ENCODE measurements at places on chromosomes 7 and 10.

DNA sequence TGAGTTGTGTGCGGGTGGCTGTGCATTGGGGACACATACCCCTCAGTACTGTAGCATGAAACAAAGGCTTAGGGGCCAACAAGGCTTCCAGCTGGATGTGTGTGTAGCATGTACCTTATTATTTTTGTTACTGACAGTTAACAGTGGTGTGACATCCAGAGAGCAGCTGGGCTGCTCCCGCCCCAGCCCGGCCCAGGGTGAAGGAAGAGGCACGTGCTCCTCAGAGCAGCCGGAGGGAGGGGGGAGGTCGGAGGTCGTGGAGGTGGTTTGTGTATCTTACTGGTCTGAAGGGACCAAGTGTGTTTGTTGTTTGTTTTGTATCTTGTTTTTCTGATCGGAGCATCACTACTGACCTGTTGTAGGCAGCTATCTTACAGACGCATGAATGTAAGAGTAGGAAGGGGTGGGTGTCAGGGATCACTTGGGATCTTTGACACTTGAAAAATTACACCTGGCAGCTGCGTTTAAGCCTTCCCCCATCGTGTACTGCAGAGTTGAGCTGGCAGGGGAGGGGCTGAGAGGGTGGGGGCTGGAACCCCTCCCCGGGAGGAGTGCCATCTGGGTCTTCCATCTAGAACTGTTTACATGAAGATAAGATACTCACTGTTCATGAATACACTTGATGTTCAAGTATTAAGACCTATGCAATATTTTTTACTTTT is 1.8 kb downstream of the DDIT4 start:
- no peak for DNase-seq

DNA sequence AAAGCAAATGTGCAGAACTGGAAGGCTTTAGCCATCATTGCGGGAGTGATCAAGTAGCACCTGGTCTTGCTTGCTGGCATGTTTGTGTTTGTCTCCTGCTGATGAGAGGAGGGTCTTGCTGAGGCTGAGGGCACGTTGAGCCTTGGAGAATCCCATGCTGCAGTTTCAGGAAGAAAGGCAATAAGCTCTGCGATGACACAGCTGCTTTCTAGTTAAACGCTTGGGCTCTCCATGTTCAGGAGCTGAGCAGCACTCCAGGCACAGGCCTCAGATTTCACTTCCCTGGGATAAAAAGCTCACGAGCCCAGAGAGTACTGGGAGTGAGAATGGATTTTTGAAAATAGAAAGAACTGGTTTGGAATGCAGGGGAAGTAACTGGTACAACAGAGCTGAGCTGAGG is 100.8 kb downstream of the LRRC18 start:
- no peak for DNase-seq

GRCh38 chr7:3964980-3965606 is 664.0 kb downstream of the SDK1 start:
- no peak for DNase-seq

- DNase-seq = no peak
Measured at GRCh38 chr7:150365194-150365593, 3.4 kb upstream of the REPIN1 start.

DNA sequence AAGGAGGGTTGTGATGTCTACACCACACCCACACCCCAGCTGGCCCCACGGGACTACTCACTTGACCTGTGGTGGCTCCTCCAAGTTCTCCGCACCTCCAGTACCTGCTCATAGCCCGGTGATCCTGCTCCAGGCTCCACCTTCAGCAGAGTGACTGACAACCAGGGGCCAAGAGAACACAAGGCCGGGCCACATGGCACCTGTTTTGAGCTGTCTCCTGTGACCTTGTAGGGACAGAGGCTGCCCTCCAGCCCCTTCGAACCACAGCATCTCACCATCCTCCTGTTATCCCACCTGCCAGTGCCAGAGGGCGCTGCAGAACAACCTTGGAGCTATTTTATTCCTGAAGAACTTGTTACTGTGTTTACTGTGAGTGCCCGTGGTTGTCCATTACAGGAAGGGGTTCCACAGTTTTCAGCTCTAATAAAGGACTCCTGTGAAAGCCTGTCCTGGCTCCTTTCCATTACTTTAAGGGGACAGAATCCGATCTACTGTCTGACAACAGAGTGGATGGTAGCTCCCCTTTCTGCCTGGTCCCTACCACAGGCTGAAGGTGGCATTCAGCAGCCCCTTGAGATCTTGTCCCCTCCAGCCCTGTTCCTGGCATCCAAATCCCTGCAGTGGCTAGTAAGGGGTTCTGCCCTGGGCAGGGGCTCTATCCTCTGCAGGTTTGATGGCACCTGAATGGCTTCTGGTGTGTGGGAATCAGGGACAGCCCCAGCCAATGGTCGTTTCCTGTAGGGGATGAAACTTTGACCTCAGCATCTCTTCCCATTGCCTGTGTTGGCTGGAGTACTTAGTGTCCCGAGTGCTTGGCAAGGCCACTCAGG is 50.8 kb downstream of the C10orf120 start:
- DNase-seq = peak; percentile 29

DNA sequence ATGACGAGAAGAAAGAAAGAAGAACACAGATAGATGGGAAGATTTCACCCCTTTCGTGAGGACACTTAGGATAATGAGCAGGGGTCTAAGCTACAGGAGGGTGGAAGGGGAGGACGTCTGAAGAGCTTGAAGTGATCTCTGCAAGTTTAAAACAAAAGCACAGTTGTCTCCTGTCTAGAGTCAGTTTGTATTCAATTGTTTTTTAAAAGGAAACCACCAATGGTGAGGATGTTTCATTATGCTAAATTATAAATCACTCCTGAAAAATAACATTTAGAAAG is 85.9 kb downstream of the ADAM12 start:
- no peak for DNase-seq

DNA sequence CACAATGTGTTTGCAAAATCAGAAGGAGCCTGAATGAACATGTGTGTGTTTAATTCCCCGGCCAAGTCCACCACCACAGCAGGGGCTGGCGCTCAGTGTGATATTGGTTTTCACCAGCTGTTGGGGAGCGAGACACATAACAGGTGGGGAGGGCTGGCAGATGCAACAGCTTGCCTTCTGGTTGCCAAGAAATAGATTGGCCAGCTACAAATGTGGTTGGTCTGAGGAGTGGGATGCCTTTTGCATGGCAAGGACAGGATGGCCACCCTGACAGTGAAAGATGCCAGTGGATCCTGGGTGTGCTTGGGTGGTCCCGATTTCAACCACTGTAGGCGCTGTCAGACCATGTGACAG is 292.5 kb upstream of the FZD8 start:
- DNase-seq = no peak

DNA sequence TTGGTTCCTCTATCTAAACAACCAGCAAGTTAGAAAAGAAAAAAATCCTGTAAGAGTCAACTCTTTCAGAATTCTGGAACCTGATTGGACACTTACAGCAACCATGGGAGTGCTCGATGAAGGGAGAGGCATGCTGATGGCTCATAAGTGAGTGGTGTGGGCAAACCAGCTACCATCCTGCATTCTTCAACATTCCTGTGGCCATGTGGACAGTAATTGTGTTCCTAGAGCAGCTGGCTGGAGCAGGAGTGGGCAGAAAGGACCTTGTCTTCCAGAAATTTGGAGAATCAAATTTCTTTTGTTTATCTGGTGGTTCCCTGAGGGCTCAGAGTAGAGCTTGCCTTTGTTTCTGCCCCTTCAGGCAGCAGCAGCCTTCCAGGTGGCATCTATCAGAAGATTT is 22.5 kb upstream of the MYL7 start:
- no peak for DNase-seq

GRCh38 chr7:158428131-158428836 is 159.3 kb downstream of the PTPRN2 start:
- no peak for DNase-seq

DNA sequence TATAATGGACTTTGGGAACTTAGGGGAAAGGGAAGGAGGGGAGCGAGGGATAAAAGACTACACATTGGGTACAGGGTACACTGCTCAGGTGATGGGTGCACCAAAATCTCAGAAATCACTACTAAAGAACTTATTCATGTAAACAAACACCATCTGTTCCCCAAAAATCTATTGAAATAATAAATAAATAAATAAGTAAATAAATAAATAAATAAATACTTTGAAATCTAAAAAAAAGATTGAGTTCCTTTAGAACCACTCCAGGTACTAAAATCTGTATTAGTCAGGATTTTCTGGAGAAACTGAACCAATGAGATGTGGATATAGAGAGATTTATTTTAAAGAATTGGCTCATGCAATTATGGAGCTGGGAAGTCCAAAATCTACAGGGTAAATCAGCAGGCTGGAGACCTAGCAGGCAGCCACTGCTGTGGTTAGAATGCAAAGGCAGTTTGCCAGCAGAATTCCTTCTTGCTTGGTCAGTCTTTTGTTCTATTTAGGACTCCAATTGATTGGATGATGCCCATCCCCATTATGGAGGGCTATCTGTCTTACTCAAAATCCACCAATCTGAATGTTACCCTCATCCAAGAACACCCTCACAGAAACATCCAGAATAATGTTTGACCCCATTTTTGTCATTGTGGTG is 8.9 kb downstream of the IGFBP1 start:
- DNase-seq = no peak

- DNase-seq = no peak
Measured at GRCh38 chr10:91433620-91434019, 23.5 kb downstream of the HECTD2 start.

- no peak for DNase-seq
Measured at GRCh38 chr7:85820702-85821443, 634.0 kb upstream of the SEMA3D start.

- DNase-seq = no peak
Measured at GRCh38 chr10:8050556-8051108, 3.9 kb upstream of the GATA3 start.

GRCh38 chr7:140402178-140402835 is 1.6 kb upstream of the RAB19 start:
- no peak for DNase-seq

- DNase-seq = no peak
Measured at GRCh38 chr7:36868727-36869411, 144.6 kb upstream of the AOAH start.

DNA sequence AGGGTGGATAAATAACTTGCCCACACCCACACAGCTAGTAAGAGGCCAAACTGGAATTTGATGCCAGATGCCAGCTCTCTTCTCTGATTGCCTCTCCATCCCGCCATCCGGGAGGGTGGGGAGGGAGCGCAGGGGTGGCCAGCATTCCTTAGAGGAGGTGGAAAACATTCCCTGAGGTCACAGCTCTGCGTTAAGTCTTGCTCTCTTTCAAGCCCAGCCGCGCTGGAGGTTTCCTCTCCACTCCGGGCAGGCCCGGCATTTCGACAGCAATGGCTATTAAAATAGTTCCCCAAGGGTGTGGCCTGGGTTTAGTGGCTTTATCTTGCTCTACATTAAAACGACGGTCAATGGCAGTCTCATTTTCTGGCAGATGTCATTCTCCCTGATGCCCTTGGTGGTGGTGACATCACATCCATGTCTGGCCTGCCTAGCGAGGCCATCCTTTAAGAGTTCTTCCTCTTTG is 16.1 kb upstream of the C10orf71 start:
- DNase-seq = peak; percentile 72

DNA sequence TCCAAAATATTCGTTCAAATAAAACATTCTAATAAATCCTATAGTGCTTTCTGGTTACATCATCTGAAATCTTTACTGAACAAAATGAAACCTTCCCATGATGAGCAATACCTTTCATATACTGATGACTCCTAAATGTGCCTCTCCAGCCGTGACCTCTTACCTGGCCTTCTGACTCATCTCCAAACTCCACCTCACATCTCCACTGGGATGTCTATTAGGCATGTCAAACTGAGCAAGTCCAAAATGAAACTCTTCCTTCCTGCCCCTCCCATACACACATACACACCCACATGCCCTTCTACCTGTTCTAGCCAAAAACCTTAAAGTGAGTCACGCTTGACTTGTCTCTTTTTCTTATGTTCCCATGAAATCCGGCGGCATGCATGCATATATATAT is 22.9 kb downstream of the GSAP start:
- no peak for DNase-seq

- DNase-seq = no peak
Measured at GRCh38 chr10:48576501-48576900, 28.4 kb downstream of the ARHGAP22 start.

- DNase-seq = no peak
Measured at GRCh38 chr10:35644050-35644950, 2.2 kb upstream of the FZD8 start.

GRCh38 chr10:12594448-12594944 is 245.1 kb downstream of the CAMK1D start:
- peak; percentile 12 for DNase-seq

DNA sequence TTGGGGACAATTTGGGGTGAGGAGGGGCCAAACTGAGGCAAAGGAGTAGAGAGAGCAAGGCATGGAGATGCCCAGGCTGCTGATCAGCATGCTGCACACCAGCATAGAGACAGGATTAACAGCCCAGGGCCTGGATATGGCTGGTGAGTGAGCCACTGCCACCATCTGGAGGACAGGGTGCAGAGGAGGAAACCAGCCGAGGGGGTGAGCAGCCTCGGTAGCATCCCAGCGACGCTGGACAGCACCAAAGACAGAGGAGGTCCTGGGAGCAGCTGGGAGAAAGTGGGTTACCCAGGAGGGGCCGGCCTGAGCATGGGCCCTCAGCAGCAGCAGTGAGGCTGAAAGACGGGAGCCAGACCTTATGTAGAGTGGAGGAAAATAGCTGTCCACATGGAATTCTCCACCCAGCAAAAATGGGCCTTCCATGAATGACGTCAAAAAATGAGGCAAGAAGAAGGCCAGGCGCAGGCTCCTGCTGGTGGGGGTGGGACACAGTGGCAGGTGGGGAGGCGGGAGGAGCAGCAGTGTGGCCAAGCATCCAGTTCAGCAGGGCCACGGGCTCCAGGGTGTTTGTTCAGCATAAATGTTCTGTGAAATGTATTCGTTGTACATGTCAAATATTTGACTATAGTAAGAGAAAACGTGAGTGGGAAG is 16.7 kb downstream of the RET start:
- peak; percentile 40 for DNase-seq

GRCh38 chr10:118965645-118966044 is 63.9 kb upstream of the NANOS1 start:
- DNase-seq = no peak

DNA sequence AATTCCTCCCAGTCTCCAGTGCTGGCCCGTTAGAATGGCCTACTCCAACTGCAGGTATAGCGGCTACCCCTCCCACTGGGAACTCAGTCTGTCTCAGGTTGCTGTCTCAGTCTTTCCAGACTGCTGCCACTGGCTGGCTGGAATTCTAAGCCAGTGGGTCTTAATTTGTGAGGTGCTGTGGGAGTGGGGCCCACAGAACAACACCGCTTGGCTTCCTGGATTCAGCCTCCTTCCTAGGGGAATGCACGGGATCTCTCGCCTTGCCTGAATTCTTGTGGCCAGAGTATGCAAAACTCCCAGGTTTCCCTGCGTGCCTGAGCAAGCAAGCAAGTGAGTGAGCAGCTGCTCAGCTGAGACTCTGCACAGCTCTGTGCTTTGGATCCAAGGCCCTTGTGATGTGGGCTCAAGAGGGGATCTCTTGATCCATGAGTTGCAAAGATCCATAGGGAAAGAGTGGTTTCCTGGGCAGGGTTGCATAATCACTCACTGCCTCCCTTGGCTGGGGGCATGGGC is 41.5 kb upstream of the GPR141 start:
- no peak for DNase-seq

GRCh38 chr7:71627651-71628050 is 495.7 kb downstream of the GALNT17 start:
- no peak for DNase-seq
